ENCODE measurements at places on chromosomes 5 and 9.

- DNase-seq: no peak
Measured at GRCh38 chr9:127045148-127045547, 77.3 kb downstream of the ANGPTL2 start.

DNA sequence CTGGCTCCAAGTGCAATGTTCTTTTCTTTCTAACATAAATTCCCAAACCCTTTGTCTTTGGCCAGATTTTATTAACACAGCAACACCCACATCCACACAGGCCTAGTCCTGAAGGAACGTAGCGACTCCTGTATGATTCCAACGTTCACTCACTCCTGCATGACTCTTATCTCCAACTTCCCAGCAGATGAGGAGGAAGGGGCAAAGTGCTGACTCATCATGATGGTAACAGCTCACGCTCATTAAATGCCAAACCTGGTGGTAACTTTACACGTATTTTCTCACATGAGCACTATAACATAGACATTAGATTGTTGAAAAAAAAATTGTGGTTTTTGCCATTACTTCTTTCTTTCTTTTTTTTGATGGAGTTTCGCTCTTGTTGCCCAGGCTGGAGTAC is 1349.5 kb downstream of the EFNA5 start:
- DNase-seq: no peak

DNA sequence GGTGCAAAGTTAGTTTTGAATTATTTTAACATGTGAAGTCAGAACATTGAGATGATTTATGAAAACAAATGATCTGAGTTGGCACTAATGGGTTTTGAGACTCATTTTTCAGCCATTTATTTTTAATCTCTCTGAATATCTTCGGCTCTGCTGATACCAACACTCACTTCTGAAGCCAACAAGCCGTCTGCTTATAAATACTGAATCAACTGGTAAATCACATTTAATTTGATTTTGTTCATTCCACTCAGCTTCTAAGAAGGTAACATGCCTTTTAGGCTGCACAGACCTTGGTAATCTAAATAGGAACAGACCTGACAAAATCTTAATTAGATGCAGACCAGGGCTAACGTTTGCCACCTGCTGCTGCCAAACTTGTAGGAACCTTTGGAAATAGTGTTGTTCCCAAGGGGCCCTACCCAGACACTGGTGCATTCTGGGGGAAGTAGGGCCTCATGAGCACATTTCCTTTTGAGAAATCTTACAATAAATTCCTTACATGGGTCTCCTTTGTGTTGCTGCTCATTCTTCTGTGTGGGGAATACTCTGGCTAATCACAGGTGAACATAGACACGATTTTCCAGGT is 182.2 kb downstream of the KCTD16 start:
- no peak for DNase-seq

- no peak for DNase-seq
Measured at GRCh38 chr9:76004526-76004925, 114.1 kb downstream of the PCSK5 start.

DNA sequence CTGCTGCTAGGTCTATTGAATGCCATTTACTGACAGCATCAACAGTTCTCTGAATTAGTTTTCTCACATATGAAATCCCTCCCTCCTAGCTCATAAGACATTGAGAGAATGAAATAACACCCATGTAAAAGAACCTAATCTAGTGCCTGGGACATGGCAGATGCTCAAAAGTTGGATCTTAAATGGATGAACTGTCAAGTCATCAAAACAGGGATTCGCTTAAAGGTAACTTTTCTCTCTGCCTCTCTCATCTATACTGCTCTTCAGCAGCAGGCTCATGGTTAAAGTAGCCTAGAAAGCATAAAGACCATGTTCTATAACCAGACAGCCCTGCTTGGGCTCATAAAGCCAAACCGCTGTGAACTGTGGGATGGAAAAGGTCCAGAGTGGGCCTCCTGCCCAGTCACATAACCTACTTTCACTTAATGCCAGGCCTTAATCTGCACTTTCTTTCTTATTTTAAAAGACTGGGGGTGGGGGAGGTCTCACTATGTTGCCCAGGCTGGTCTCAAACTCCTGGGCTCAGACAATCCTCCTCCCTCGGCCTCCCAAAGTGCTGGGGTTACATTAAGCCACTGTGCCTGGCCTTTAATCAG is 3.7 kb downstream of the TMEM245 start:
- no peak for DNase-seq

GRCh38 chr9:115369322-115369957 is 251.5 kb upstream of the TNC start:
- DNase-seq: peak; percentile 28

GRCh38 chr5:59460368-59461153 is 433.0 kb downstream of the PDE4D start:
- DNase-seq: no peak

DNA sequence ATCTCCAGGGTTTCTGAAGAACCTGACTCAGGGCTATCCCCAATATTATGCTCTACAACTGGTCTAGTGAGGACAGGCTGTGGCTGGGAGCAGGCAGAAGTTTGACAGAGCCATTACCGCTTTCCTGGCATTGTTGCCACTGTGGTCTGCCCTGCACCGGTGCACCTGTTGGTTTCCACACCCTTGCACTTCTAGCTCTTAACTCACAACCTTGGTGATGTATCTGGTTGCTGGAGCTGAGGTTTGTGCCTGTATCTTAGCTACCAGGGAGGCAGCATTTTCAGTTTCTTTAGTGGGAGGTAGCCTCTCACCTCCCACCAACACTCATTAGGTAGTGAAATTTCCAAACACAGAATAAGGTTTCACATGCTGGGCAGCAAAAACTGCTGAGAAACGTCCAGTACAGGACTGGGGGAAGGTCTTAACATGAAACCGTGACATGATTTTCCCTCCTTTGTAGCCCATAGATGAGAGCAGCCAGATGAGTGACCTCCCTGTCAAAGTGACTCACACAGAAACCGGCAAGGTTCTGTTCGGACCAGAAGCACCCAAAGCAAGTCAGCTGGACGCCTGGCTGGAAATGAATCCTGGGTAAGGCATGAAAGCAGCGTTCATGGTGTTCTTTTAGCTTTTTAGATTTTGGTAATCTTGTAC is 57.7 kb downstream of the SMARCA2 start:
- no peak for DNase-seq

DNA sequence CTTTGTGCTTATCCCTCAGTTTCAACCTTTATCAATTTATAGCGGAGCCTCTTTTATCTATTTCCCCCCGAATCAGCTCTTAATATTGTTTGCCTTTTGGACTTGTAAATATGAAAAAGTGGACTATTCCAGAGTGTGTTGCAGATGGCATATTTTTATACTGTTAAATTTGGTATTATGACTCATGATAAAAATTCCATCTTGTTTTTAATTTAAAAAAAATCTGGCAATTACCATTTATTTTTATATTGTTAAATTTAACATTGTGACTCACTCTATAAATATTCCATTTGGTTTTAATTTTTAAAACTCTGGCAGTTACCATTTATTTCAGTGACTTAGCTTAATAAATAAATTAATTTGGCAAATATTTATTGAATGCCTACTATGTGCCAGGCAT is 37.5 kb downstream of the RBM27 start:
- DNase-seq: no peak

DNA sequence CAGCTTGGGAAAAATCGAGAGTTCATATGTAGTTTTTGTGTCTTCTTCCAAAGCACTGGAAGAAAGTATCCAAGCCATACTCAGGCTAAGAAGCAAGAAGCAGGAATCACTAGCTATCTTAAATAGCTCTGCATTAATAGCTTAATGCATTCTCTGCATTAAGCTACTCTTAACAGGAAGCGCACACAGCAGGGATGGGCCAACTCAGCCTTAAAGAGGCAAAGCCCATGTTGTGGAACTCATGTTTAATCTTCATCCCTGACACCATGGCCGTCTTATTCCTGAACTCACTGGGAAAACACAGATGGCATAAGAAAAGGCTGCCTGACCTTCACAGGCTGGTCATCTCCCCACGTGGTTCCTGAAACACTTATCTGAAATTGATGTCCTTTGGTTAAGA is 18.7 kb upstream of the ICE1 start:
- no peak for DNase-seq

DNA sequence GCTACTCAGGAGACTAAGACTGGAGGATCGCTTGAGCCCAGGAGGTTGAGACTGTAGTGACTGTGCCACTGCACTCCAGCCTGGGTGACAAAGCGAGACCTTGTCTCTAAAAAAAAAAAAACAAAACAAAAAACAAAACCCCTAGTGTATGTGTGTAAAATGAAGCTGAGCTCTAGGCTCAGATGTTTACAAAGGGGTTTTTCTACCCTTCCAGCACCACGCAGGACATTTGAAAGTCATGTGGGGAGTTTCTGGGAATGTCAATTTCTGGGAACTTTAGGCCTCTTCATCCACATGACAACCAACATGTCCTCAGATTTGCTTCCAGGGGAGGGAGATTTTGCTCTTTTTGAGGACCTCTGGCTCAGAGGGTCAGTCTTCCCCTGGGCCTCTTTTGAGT is 42.4 kb upstream of the AIF1L start:
- DNase-seq: peak; percentile 95

- no peak for DNase-seq
Measured at GRCh38 chr9:125513668-125514413, 193.2 kb downstream of the MAPKAP1 start.

GRCh38 chr9:135336722-135337527 is 142.7 kb upstream of the PPP1R26 start:
- no peak for DNase-seq

DNA sequence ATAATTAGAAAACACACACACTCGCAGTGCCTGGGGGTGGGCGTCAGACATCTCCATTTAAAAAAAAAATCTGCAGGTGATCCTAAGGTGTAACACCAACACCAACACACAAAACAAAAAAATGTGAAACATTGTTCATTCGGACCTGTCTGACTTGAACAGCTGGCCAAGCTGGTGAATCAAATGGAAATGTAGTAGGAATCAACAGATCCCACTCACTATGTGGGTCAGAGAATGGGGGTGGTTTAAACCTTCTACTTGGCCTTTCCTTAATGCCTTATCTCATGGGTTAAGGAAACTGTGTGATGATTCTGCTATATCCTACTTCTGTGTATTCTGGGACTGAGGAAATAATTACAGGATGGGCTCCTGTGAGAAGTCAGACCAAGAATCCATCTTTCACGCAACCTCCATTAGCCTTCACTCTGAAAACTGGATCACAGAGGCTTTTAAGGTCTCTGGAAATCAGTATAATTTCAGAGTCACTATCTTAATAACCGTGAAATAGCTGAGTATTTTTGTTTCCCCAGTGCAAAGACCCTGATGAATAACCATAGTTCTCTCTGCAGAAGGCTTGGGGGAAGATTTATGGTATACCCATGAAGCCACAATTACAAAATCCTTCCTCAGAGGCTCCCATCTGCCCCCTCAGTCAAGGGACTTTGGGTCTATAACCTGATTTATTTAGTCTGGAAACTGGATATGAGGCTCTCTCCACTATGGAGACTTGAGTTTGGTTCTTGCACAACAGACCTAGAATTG is 17.2 kb upstream of the MCCC2 start:
- DNase-seq: no peak

DNA sequence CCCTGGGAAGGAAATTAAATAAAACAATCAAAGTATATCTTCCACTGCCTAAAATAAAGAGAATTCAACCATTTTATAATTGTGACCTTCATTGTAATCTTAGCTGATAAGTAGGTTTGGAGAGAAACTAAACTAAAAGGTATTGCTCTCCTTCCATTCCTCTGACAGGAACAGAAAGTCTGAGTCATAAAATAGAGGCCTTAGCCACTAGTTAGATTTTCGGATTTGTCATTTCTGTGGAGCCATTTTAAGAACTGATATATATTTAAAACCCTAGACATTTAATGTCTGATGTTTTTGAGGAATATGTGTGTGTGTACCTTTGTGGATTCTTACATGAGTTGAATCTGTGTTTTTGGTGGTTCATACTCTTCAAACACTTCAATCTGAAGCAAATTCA is 11.8 kb upstream of the TMC1 start:
- no peak for DNase-seq

DNA sequence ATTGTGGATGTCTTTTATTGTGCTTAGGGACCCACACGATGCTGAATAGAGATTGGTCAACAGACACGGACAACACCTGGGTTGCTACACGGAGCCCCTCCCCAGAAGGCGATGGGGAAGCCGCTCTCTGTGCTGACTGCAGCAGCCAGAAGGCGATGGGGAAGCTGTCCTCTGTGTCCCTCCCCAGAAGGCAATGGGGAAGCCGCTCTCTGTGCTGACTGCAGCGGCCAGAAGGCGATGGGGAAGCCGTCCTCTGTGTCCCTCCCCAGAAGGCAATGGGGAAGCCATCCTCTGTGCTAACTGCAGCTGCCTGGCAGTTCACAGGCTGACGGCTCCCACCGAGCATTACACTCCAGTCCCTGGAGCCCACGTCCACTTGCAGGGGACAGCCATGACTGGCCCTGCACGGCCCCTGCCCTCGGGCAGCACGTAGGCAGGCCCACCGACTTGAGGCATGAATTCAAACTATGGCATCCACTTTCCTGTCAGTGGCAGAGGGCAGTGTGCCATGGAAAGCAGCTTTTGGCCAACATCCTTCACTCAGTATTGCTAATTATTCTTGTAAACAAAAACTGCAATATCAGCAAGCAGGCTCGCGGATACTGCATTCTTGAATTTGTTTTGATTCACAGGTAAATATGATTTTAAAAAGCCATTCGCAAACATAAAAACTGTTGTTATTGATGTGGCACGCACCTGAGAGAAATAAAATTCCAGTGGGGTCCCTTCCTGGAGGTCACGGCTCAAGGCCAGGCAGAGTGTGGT is 48.1 kb upstream of the CLPTM1L start:
- DNase-seq: no peak
